ENCODE measurements at places on chromosomes 2 and 18.

GRCh38 chr2:54013996-54014395 lies 43.2 kb upstream of the PSME4 start:
- no peak for DNase-seq

DNA sequence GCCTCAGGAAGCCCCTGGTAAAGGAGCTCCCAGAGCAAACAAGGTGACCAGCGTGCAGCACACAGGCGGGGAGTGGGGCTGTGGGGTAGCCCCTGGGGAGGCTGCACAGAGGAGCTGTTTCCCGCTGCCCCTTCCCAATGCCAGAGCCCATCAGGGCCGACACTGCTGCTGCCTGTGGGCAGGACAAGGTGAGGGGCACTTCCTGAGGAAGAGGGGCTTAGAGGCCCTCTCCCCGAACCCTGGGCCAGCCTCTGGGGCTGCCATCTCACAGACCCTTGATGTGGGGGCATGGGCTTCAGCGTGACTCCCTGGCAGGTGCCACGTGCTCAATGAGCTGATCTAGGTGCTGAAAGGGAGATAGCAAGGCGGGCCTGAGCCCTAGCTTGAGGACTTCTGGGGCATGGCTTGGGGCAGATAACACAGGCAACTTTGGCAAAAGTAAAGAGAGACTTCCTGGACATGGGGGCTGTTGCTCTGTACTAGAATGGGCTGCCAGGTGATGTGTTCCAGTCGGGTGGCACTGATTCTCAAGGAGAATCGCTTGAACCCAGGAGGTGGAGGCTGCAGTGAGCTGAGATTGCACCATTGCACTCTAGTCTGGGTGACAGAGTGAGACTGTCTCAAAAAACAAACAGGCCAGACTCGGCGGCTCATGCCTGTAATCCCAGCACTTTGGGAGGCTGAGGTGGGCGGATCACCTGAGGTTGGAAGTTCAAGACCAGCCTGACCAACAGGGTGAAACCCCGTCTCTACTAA lies 9.9 kb upstream of the KLF11 start:
- DNase-seq: no peak

GRCh38 chr18:22152093-22152492 lies 17.3 kb upstream of the GATA6 start:
- no peak for DNase-seq

GRCh38 chr18:9095297-9096006 lies 7.0 kb upstream of the NDUFV2 start:
- DNase-seq: no peak

GRCh38 chr2:37205689-37206341 lies 9.5 kb downstream of the CEBPZOS start:
- no peak for DNase-seq

DNA sequence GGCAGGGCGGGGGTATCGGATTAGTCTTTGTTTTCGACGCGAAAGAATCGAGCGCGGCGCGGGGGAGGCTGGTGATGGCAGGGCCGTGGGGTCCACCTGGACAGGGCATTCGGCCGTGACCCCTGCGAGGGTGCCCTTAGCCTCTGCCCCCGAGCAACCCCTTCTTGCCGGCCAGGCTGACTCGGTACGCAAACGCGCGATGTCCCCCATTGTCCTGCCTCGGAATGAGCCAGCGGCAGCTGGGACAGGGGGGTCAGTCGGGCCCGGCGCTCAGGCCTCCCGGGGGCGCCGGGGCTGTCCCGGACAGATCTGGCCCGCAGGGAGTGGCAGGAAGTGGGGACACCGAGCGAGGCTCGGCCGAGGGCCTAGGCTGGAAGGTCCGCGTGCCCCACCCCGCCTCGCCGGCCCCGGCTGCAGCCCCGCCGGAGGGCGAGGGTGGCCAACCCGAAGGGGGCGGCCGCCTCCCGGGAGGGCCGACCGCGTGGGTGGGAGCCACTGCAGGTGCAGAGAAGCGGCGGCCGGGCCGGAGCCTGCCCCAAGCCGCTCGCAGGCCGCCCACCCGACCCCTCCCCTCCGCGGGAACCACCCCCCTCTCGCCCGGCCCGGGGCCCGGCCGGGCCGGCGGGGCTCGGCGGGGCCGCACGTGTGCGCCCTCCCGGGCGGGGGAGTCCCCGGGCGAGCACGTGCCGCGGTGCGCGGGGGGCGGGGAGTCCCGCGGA lies at the start of gene TET3:
TET3 (plus strand) TSS at position 708 of the 719 bp plus-strand sequence. CDS start 1,494 bp downstream, outside the sequence.
- DNase-seq: peak; percentile 59

DNA sequence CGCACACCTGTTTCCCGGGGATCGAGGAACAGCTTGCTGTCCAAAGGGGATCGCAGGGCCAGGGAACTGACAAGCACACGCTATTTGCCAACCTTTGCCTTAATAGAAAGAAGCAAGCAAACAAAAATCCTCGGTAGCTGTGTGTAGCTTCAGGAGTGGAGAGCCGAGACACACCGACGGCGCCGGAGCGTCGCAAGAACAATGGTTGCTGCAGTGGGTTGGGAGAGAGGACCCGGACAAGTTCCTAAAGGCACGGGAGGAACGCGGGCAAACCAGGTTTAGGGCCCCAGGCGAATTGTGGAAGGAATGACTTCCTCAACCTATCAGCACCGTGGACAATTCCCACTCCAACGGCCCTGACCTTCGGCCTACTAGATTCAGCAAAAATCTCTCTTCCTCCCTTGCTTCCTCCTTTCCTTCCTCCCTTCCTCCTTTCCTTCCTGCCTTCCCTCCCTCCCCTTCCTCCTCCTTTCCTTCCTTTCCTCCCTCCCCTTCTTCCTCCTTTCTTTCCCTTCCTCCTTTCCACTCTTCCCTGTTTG lies 4.9 kb upstream of the NEUROD1 start:
- peak; percentile 17 for DNase-seq

DNA sequence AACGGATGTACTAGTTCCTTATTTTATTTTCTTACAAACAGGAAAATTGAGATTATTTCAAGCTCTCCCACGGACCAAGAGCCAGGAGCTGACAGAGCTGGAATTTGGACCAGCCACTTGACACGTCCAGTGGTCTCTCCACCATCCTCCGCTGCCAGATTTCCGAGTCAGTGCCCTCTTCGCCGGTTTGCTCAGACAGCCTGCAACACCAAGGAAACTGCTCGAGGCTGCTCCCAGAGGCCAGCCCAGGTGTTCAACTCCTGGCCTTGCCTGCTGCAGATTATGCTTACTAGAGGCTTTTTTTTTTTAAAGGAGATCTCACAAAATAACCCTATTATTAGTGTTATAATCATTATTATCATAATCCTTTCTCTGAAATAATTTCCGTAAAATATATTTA lies 779.8 kb downstream of the RNF144A start:
- no peak for DNase-seq

GRCh38 chr18:10588975-10589374 lies 63.1 kb downstream of the NAPG start:
- DNase-seq: no peak

DNA sequence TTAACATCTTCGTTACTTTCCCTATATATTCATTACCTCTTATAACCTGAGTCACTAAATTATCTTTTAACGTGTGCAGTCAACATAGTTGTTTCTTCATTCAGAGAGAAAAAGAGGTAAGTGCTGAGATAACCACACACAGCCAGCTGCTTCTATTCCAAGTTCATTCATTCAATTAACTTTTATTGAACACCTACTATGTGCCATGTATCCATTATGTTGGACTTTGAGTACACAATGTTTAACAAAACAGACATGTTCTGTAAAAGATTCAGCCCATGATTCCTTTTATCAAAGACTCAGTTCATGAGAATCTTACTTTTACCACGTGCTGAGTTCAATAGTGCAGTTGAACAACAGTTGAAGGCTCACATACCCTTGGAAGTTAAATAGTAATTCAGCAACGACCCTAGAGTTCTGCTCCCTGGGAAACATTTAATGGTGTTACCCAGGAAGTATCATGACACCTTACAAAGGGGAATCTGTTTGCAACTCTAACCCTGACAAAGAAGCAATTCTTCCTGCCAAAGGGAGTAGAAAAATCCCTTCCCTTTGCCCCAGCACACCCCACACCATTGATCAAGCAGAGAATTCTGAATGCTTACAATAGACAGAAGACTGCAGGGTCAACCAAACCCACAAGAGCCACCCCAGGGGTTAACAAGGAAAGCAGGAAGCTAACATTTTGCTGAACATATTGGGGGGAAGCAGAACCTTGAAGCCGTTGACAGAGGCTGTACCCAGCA lies 595.8 kb downstream of the STK39 start:
- no peak for DNase-seq

GRCh38 chr2:26672112-26672817 lies 20.3 kb upstream of the KCNK3 start:
- DNase-seq: no peak

- DNase-seq: no peak
Observed at GRCh38 chr2:23145460-23145859, 239.5 kb upstream of the KLHL29 start.

GRCh38 chr2:222485367-222486211 lies 61.2 kb downstream of the SGPP2 start:
- no peak for DNase-seq

DNA sequence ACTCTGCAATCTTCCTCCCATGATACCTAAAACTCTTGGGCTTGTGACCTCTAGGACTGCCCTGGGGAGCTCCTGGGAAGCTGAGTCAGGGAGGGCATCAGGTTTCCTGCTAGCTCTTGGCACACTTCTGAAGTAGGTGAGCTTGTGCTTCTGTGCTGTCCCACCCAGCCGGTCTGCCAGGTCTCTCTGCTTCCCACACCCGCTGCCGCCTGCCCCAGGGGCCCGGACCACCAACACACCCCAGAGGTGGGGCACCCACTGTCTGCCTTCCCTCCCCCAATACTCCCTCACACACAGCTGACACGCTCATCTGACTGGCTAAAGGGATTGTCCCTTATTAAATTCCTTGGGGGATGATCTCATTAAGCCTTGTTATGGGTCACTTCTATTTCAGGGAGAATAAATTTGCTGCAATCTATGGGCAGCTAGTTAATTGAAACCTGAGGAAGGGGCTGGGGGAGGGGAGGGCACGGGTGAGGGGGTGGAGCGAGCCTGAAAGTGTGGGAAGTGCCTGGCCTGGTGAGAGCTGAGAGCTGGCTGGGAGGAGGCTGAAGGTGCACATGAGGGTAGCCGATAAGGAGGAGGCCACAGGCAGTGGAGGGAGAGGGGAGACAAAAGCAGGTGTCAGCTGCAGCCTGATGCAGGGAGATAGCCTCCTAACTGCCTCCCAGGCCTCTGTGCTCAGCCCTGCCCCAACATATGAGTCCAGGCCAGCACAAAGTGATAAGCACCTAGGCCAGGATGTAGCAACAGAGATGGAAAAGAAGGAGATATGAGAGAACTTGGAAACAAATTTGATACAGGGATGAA lies 48.8 kb downstream of the HAUS1 start:
- DNase-seq: no peak

- DNase-seq: no peak
Observed at GRCh38 chr2:57443086-57443485, 603.5 kb upstream of the VRK2 start.

- no peak for DNase-seq
Observed at GRCh38 chr2:71788186-71788525, 334.8 kb downstream of the DYSF start.

DNA sequence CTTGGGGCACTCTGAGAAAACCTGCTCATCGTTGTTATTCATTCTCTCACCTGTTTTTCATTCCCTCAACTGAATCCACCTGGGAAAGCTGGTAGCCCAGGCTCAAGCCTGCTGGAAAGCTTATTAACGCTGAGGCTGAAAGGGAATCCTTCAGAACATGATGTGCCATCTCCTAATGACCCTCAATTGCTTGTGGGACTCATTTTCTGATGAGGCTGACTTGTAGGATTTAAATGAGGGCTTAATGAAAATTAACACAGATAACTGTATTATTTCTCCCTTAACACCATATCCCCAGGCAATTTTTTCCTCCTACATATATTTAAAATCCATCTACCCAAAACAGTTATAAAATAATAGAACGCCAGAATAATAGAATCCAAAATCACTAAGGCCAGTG lies 162.7 kb upstream of the ACAA2 start:
- no peak for DNase-seq

DNA sequence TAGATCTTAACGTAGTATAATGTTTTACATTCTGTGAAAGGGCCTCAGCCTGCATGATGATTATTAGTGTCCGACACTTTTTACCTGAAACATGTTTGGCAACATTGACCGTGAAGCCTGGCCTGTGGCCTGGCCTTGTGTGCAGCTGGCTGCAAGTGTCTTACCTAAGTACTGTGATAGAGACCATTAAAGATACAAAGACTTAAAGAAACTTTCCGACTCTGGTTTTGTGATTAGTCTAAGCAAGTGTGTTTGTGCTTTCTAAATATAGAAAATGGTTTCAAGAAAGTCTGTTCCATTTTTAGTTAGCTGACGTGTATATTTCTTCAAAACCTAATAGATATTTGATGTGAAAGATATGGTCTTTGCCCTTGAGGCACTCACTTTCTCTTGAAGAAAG lies 601.8 kb downstream of the LRP1B start:
- DNase-seq: no peak

DNA sequence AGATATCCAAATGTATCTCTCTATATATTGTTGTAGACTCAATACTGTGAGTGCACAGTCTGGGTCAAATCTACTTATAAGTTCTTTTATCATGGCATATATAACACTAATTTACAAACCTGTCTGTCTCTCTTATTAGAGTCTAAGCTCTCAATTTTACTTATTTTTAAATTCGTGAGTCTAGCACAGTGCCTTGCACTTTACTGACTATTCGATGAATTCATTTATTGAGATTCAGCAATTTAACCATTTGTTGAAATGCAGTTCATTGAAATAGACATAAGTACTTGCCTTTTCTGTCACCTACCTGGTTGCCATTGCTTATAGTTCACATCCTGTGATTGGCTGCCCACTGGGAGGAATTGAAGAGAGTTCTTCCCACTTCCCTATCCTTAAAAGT lies 10.3 kb upstream of the ALS2 start:
- DNase-seq: no peak

DNA sequence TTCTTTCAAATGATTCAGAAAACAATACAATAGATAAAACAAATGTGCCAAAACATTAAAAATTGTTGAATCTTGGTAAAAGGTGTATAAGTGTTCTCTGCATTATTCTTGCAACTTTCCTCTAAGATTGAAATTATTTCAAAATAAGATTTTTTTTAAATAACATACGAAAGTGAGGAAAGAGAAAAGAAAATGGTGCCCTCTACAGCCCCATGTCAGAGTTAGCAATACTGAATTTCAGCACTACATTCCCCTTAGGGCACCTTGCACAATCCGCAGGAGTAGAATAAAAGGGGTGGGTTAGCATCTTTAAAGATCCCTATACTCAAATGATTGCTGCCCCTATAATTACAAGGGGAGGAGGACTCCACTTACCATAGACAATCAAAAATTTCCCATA lies 433.7 kb downstream of the BCL11A start:
- no peak for DNase-seq

DNA sequence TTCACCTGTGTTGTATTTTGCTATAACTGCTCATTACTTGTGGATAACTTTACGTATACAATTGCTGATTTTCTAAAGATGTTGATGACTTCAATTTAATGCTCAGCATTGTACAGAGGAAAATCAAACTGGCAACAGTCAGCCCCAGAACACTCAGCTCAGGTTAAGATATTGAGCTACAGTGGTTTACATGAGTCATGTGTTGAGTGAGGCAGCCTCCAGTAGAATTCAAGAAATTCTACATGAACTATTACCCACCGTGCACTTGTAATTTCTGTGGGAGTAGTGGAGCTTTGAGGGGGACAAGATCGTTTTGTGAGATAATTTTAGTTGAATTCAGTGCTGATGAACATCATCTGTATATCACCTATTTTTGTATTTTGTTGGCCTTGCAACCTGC lies 292.3 kb downstream of the ALPK2 start:
- DNase-seq: no peak
